ENCODE measurements at places on chromosomes 2 and 18.

- DNase-seq, result no peak
Measured at GRCh38 chr2:176291809-176292283, 22.6 kb downstream of the MTX2 start.

- no peak for DNase-seq
Measured at GRCh38 chr2:233358947-233359346, 4.7 kb downstream of the DGKD start.

DNA sequence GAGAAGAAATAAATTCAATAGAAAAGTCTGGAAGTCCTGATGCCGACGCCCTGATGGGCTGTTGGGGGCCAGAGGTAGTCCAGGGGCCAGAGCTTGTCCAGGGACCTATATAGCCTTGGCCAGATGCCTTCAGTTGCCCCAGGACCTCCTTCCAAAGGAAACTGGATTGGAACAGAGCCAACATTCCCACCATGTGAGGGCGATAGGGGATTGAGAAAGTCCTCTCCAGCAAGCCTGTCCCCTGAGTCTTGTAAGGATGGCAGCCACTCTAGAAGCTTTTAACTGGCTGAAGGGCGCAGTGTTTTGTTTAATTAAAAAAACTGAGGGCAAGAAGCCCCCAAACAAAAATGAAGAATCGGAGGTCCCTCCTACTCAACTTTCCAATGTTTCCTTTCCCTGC lies 54.9 kb upstream of the CDCA7 start:
- no peak for DNase-seq

DNA sequence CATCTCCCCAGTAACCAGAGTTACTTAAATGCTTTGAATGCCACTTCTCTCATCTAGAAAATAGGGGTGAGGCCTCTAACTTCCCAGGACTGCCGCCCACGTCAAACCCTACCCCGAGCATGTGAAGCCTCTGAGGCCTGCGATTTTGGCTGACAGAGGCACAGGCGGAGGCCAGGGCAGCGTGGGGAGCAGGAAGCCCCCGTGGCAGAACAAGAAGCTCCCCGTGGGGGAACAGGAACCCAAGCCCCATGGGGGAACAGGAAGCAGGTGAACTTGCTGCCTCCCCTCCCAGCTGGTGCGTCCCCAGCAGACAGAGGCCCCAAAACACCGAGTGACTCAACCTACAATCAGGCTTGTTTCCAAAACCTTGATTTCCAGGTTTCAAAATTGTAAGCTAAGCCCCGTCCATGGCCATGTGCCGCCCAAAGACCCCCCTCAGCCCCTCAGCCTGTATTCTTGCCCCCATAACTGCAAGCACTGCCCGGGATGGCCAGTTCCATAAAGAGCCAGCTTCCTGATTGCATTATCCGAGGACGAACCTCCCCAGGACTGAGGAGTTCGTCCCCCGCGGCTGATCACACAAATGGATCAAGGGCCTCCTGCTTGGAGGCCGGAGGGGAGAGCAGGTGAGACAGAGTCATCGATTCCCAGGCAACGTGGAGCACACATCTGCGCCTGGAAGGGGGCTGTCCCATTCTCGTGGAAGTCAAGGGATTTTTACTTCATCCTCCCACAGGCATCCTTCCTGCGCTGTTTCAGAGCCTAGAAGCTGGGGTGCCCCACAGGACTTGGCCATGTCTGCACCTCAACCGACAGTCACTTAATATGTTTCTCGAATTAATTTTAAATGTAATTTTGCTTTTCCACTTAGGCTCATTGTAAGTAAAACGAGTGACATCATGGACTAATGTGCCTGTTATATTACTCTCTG lies 36.3 kb upstream of the CTDP1 start:
- no peak for DNase-seq

- no peak for DNase-seq
Measured at GRCh38 chr2:121309801-121310200, 24.8 kb upstream of the TFCP2L1 start.

DNA sequence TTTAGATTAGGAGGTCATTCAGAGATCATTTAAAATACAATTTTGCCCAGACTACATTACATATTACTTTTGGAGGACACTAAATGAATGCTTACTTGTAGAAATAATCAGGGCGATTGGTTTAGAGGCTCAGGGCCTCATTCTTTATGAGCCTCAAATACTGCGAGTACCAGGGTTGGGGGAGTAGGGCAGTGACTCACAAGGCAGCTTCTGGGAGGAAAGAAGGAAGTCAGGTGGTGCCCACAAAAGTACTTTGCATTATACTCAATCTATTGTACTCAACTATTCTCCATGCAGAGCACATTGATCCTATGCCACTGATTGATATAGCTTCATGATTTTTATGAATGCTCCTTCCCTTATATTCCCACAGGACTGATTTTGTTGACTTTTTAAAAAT lies 166.9 kb downstream of the SOCS6 start:
- DNase-seq, result no peak

DNA sequence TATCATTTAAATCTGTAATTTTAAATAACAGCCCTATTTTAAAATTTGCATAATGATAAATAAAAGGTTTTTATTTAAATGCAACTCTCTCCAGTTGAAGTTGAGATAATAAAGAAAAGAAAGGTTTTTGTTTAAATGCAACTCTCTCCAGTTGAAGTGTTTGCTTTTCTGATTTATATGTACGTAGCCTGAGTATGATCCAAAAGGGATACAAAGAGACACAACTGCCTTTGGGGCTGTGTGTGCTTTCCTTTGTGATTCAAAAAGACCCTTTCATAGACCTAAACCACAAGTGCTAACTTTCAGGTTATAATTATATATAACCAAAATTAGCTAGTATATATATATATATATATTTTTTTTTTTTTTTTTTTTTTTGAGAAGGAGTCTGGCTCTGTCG lies 76.2 kb upstream of the MFF start:
- DNase-seq, result no peak

GRCh38 chr2:25504266-25504665 lies 162.5 kb upstream of the DNMT3A start:
- DNase-seq, result no peak

GRCh38 chr18:79245517-79246001 lies 150.2 kb upstream of the NFATC1 start:
- no peak for DNase-seq

DNA sequence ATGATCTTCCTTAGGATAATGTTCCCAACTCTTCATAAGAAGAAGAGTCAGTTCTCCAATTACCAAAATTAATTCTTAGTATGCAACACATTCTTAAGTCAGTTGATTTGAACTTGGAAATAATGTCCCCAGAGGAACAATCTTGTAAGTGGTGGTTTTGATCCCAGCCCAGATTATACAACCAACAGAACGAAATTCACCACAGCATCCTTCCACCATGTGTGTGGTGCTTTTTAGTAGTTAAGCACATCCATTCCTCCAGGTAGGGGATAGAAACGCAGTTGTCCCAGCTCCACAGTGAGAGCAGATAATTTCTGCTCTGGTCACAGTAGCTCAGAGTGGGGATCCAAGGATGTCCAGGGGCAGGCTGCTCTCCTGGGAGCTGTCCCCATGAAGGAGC lies 161.7 kb upstream of the SLC39A10 start:
- no peak for DNase-seq
